PC-3 (cell line): ENCODE measurements at places on chromosomes 13 and 19. TPM values are rescaled to one million over a fixed set of nuclear protein-coding genes. Genes with fewer than 3 reads are reported as not detected.

DNA sequence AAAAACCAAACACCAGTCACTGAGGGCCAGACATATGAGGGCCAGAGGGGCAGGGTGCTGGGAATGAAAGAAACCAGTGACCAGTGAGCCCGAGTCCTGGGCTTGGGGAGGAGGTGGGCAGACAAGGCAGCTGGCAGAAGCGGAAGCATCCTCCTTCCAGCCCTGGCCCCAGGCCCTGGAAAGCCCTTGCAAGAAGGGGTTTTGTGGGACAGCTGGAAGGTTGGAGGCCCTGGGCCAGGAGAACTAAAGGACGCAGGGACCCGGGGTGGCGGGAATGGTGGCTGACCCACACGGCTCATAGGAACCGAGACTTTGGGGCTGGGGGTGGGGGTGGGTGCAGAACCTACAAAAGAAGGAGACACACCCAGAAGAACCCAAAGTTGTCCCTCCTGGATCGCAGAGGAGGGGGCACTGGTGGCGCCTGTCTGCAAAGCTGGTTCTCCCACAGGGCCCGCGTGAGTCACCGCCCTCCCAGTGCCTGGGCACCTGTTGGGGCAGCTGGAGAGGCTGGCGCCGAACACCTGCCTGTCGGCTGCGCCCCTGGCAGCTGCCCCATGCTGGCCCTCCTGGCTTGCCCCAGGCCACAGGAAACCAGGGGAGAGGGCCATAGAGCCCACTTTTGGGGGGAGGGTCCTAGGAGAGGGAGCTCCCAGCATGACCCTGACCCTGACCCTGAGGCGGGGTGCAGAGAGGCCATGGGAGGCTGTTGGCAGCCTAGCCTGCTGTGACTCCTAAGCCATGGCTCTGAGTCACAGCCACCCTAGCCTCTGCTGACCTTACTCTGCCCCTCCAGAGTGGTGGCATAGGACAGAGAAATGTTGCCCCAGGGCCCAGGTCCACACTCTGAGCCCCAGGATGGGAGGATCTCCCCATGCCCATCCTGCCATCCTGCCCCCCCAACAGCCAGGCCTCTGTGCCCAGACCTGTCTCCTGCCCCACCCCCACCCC is 802 bp downstream of the DMPK start:
- peak; percentile 71 for DNase-seq
- H3K36me3 ChIP-seq, result no peaks in the 10 kb centered on the region
- H3K27me3 ChIP-seq, result no peaks in the 10 kb centered on the region
- peak overlapping the region; percentile 40; the same call in 1 of the 2 replicates for H3K27ac ChIP-seq

DNA sequence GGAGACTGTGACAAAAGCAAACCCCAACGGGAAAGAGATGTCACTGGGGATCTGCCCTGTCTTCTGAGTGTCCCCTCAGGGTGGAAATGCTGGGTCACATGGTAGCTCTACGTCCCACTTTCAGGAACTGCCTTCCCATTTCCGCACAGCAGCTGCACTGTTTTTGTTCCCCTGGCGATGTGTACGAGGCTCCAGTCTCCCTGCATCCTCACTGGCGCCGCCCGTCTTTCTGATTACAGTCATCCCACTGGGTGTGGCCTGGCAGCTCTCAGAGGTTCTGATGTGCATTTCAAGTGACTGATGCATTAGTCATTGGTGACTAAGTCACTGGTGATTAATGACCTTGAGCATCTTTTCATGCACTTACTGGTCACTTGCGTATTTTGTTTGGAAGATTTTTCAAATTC is 21.2 kb downstream of the PCID2 start:
- H3K27me3 ChIP-seq, result no peaks in the 10 kb centered on the region
- peaks cover 19% of the 10 kb centered on the region for H3K4me1 ChIP-seq
- DNase-seq, result peak; percentile 98
- H3K27ac ChIP-seq, result peak overlapping the region; percentile 85
- H3K36me3 ChIP-seq, result peaks cover 41% of the 10 kb centered on the region
- H3K4me3 ChIP-seq, result peak overlapping the region; percentile 44; the same call in 1 of the 2 replicates

ZNF284 gene
- 0.69 and 0.81 TPM in 2 replicates for total RNA-seq

SYNE4 gene
- 0.77 and 1.9 TPM in 2 replicates for total RNA-seq

DNA sequence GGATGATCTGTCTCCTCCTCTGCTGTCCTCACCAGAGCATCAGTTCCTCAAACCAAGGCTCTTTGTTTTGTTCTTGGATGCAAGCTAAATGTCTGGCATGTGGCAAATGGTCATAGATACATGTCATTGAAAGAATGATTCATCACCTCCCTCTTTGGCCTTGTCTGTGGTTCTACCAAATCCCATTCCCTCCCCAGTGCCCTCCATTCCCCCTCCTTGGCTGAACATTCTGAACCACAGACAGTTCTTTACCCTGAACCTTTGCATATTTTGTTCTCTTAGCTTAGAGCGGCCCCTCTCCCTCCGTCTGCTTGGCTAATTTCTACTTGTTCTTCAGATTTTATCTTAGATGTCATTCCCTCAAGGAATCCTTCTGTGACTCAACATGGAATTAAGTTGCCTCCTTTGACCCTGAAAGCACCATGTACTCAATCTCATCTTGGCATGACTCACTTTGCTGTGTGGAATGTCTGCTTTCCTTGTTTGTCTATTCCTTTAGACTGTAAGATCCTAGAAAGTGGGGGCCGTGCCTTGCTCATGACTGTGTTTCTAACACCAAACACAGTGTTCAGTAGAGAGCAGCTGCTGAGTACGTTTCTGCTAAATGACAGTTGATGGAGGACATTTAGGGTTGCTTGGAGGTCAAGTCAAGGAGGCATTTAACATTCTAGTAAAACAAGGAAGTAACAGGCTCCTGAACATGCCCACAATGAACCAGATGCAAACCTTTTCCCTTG is 8.1 kb downstream of the ALOX5AP start:
- no peaks in the 10 kb centered on the region for H3K36me3 ChIP-seq
- no peaks in the 10 kb centered on the region for H3K27me3 ChIP-seq
- H3K4me1 ChIP-seq, result peaks cover 37% of the 10 kb centered on the region
- DNase-seq, result peak; percentile 93
- H3K27ac ChIP-seq, result peak overlapping the region; percentile 60

DNA sequence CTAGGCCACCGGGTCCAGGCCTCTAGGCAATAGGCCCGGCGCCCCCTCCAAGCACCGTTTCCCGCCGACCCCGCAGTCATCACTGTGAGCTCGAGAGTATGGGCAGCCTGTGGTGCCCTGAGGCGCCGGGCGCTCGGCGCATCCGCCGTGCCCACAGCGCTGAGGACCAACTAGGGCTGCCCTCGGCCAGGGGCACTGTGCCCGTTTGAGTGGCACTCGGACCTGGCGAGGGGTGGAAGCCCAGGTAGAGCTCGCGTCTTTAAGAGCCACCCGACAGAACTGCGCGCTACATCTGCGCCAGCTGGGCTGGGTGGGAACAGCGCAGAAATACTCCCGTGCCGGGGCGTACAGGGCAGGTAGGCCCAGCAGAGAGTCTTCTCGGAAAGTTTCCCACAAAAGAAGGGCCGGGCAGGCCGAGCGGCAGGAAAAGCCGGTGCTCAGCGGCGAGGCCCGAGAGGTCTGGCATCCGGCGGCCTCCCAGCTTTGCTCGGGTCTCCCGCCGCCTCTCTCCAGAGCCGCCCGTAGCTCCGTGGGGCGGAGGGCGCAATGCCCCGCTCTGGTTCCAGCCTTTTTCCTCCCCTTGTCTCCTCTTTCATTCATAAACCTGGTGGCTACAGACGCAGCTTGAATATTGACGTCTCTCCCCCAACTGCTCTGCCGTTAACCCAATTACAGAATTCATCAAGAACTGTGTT is 5.4 kb upstream of the SOX1 start:
- no peak overlapping the region for H3K4me3 ChIP-seq
- H3K27ac ChIP-seq, result no peak overlapping the region

SELENOV gene
- not detected in 2 replicates for total RNA-seq

DNA sequence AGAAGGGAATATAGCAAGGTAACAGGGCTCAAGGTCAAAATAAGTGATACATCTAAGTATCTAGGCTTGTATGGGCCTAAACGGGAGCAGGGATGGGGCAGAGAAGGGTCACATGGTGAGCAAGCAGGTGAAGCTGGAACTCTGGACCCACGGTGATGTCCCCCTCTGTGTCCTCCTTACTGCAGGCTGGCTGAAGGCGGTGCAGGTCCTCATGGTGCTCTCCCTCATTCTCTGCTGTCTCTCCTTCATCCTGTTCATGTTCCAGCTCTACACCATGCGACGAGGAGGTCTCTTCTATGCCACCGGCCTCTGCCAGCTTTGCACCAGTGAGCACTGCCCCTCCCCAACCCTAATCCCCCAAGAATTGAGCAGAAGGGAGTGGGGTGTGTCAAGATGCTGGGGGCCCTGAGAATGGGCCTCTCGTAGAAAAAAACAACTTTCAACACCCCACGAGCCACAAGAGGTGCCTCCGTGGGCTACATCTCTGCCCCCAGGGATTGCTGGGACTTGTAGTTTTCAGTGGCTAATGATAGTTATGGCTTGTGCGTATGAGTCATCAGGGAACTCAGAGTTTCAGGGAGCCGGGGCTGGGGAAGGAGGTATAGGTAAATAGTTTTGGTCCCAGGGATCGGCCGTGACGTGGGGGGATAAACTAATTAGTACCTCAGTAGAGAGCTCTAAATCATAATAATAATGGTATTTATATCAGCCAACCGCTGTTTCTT is 4.0 kb downstream of the EMP3 start:
- no peak overlapping the region for H3K27ac ChIP-seq
- DNase-seq, result peak; percentile 34
- H3K27me3 ChIP-seq, result no peaks in the 10 kb centered on the region
- H3K4me1 ChIP-seq, result peaks cover 28% of the 10 kb centered on the region

DNA sequence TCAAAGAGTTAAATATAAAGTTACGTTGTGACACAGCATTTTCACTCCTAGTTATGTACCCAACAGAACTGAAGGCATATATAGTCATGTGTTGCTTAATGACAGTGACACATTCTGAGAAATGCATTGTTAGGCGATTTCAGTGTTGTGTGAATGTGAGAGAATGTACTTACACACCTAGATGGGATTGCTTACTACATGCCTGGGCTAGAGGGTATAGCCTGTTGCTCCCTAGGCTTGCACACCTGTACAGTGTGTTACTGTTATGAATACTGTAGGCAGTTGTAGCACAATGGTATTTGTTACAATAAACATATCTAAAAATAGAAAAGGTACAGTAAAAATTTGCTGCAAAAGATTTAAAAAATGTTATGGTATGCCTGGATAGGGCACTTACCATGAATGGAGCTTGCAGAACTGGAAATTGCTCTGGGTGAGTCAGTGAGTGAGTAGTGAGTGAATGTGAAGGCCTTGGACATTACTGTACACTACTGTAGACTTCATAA is 89.2 kb downstream of the DHRS12 start:
- H3K27ac ChIP-seq, result peak overlapping the region; percentile 81
- H3K4me1 ChIP-seq, result peaks cover 23% of the 10 kb centered on the region
- no peaks in the 10 kb centered on the region for H3K27me3 ChIP-seq

CKM gene
- total RNA-seq, result not detected in 2 replicates

- H3K36me3 ChIP-seq, result no peaks in the 10 kb centered on the region
- H3K27me3 ChIP-seq, result no peaks in the 10 kb centered on the region
- peaks cover 3% of the 10 kb centered on the region; the same call in 1 of the 2 replicates for H3K4me1 ChIP-seq
- DNase-seq, result no peak
- no peak overlapping the region for H3K4me3 ChIP-seq
These were observed 245.1 kb downstream of the LMO7 start for GRCh38 chr13:75881109-75881775.

DNA sequence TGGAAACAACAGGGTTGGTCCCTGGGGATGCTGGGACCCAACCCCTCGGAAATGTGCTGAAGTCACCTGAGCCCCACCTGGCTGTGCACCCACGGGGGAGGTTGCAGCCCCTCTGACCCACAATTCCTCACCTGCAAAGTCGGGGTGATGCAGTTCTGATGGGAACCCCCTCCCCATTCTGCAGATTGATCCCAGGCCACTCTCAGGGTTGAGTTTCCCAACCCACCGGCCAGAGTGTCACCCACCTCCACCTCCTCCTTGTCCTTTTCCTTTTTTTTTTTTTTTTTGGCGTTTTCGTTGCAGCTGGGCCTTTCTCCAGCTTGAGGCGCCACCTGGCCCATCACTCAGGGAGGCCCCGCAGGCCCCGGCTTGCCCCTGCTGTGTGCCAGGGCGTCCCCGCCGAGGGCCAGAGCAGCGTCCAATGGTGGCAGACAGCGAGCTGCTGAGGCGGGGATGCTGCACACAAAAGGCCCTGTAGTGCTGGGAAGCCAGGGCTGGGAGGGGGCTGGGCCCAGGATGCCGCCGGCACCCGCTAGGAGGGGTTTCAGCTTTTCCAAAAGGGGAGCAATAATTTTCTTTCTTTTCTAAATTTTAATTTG is 4.6 kb downstream of the PIK3R2 start:
- 0 out of 2 replicates have a peak, but pooled peaks cover 7% of the 10 kb centered on the region for H3K36me3 ChIP-seq
- H3K27me3 ChIP-seq, result no peaks in the 10 kb centered on the region
- H3K4me1 ChIP-seq, result peaks cover 15% of the 10 kb centered on the region; the same call in 1 of the 2 replicates
- no peak overlapping the region for H3K4me3 ChIP-seq
- no peak for DNase-seq
- no peak overlapping the region for H3K27ac ChIP-seq

- no peak overlapping the region for H3K27ac ChIP-seq
- H3K4me3 ChIP-seq, result no peak overlapping the region
These were observed 3.8 kb downstream of the ZAR1L start for GRCh38 chr13:32311188-32311897.

PTGIR gene
- not detected in 2 replicates for total RNA-seq

GRCh38 chr19:47853003-47853402 is 6.0 kb upstream of the TPRX2 start:
- H3K4me3 ChIP-seq, result no peak overlapping the region
- peaks cover 7% of the 10 kb centered on the region for H3K27me3 ChIP-seq
- no peak for DNase-seq

KASH5 gene
- not detected in 2 replicates for total RNA-seq

GRCh38 chr19:55146078-55146704 is 2.8 kb downstream of the TNNT1 start:
- peak; percentile 81 for DNase-seq
- H3K27ac ChIP-seq, result peak overlapping the region; percentile 33; the same call in 1 of the 2 replicates
- no peaks in the 10 kb centered on the region for H3K36me3 ChIP-seq

DNA sequence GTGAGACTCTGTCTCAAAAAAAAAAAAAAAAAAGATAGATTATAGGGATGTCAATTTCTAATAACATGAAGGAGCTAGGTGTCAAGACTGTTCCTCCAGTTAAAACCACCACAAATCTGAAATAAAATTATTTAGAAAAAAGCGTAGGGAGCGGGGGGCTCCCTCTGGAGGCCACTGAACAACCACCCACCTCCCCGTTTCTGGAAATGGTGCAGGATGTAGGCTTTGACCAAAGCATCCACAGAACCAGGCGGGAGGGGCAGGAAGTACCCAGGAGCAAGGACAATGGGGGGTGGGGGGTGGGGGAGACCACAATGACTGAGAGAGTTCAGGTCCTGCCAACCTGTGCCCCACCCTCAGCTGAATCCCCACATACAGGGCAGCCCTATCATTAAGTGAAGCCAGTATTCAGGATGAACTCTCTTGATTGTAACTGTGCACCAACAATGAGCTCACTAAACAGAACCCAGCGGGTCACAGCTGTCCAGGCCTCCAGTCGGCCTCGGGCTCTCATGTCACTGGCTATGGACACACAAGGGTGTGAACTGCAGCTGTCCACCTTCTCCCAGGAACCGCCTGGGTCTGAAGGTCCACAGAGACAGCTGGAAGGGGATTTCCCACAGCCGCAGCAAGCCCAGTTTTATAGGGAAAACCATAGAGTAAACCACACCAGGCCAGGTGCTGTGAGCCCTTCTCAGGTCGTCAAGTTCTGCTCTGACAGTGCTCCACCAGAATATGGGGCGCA is 6.6 kb downstream of the ZSCAN18 start:
- H3K4me1 ChIP-seq, result no peaks in the 10 kb centered on the region
- DNase-seq, result no peak
- H3K36me3 ChIP-seq, result no peaks in the 10 kb centered on the region; the same call in 1 of the 2 replicates

- H3K4me3 ChIP-seq, result peak within 1 kb of the TSS; percentile 61
- no peaks in the 10 kb centered on the region; the same call in 1 of the 2 replicates for H3K4me1 ChIP-seq
- no peak within 1 kb of the TSS for H3K27ac ChIP-seq
These were observed at the start of gene CADM4 for GRCh38 chr19:43639519-43640423. CADM4 (minus strand) TSS chr19:43639850; CDS start chr19:43639790, 60 bp downstream.

ATP5F1D gene
- 102 and 187 TPM in 2 replicates for total RNA-seq
